ENCODE measurements at places on chromosomes 11 and 22. TPM values are rescaled to one million over a fixed set of nuclear protein-coding genes. Genes with fewer than 3 reads are reported as not detected.

DNA sequence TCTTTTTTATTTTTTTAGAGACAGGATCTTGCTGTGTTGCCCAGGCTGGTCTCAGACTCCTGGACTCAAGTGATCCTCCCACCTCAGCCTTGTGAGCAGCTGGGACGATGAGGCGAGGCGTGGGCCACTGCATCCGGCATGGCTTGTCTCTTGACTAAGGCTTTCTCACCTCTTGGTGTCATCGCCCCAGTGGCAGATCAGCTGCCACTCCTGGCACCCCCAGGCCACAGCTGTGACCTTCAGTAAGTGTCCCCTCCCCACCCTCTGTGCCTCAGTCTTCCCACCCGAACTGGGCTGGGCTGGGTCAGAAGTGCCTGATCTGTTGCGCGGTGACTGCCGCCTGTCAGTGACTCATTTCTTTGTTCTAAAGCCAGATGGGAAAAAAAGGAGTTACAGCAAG is 3.6 kb downstream of the SYNGR1 start:
- DNase-seq = no peak

DNA sequence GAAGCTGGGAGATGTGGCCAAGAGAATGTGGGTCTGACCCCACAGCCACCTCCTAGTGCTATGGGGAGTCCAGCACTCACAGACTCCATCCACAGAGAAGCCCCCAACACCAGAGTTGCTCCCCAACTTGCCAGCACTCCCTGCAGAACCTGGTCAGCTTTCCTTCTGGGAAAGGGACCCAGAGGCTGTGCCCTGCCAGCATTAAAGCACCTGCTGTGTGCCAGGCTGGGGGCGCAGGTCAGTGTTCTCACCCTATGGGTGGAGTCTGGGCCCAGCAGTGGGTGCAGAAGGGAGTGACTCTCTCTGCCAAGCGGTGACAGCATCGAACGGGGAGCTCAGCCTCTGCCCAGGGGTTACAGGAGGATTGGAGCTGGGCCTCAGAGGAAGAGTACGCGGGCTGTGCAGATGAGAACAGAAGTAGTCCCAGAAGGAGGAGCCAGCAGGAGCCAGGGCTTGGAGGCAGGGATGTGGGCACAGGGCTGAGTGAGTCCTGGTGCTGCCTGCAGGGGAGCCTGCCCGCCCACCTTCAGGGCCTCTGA is 114.4 kb downstream of the MPPED1 start:
- no peak for DNase-seq

- peak; percentile 84 for DNase-seq
These were observed 9.1 kb downstream of the SELENOO start for GRCh38 chr22:50209893-50210292.

GRCh38 chr11:12806113-12806512 is 131.9 kb downstream of the TEAD1 start:
- DNase-seq = no peak

DNA sequence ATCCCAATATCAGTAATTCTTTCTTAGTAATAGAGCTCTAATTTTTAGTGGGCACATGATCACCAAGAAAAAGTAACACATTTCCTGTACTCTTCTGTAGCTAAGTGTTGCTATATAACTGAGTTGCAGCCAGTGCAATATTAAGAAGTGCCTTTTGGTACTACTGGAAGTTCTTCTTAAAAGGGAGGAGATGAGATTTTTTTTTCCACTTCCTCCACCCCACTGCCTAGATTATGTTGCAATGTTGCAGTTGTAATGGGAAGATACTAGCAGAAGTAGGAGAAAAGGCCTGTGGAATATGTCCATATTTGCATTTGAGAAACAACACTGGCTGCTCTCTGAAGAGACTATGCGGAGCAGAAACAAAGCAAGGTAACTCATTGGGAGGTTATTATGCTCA is 280.6 kb upstream of the ANO5 start:
- no peak for DNase-seq

GRCh38 chr11:79182794-79183193 is 258.0 kb downstream of the TENM4 start:
- DNase-seq = no peak

- DNase-seq = peak; percentile 86
These were observed 53.2 kb downstream of the GRIK4 start for GRCh38 chr11:120564573-120565311.

DNA sequence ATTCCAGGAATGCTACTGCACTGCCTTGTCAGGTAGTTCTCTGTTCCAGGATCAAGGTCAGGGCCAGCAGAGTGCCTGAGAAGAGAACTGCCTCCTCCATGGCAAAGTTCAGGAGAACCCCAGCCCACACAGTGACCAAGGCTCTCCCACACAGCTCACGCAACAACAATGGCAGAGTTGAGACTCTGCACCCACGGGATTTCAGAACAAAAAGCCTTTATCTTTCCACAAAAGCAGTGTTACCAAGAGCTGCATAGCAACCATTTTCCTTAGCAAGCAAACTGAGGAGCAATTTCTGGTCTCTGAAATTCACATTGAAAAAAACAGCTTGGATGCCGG is 11.1 kb downstream of the PLAAT3 start:
- DNase-seq = peak; percentile 65

DNA sequence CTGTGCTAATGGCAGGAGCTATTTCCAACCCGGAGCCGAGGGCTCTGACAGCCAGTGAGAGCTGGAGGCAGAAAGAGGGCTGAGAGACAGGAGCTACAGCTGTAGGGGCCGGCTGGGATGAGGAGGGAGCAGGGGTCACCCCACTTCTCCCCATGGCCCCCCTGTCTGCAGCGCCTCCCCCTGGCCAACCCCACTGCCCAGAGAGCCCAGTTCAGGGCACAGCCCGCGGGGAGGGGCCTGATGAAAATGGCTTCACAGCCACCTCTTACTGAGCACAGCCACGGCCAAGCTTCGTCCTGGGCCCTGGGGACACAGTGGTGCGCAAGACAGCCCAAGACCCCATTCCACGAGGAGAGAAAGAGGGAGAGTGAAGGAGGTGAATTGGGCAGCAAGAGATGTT is 27.9 kb downstream of the RPL3 start:
- no peak for DNase-seq

- DNase-seq = no peak
These were observed 76.8 kb downstream of the MN1 start for GRCh38 chr22:27724709-27725108.

- DNase-seq = no peak
These were observed 42.0 kb upstream of the CARD18 start for GRCh38 chr11:105181521-105181920.

DNA sequence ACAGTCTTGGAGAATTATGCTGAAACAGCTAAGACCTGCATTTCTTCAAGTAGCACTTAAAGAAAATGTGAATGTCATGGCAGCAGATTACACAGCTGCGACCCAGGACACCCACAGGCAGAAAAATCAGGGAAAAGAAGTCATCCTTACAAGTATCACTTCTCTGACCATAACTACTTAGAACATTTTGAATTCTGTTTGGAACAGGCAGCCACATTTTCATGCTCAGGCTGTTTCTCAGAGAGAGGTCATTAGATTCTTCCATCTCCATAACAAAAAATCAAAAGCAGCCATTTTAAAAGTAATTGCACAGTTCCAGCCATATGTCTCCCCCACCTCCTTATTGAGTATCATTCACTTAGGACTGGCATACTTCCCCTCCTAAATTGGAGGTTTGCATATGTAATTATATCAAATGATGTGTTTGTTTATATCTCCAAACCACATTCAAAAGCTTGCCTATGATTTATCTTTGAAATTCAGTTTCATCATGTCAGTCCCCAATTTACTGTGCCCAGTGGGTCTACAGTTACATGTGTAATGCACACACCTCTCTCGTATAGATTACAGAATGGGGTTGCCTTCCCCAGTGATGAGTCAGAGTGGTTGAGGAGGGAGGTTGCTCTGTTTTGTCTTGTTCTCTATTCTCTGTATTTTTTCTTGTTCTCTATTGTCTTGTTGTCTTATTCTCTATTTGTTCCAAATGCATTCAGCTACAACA is 276.5 kb upstream of the MTNR1B start:
- DNase-seq = no peak

- no peak for DNase-seq
These were observed 108.0 kb downstream of the MICAL3 start for GRCh38 chr22:17916226-17916889.

GRCh38 chr22:22105364-22105763 is 122.8 kb upstream of the TOP3B start:
- DNase-seq = no peak

GRCh38 chr11:86066657-86067008 is 2.3 kb downstream of the PICALM start:
- DNase-seq = no peak

DNA sequence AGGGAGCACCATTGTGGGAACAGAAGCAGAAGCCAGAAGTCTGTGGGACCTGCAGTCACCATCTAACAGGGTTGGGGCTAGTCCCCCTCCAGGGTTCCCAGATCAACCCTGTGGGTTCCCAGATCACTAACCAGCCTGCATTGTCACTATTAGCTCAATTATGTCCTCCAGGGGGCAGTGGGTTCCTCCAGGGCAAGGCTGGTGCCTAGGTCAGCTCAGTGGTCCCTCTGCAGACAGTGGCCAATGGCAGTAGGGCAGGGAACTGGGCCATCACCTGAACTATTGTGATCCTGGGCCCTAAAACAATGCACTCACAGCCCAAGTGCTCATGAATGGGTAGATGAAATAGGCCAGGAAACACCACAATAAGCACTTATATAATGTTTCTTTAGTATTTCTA is 18.8 kb upstream of the PRSS23 start:
- DNase-seq = no peak

DNA sequence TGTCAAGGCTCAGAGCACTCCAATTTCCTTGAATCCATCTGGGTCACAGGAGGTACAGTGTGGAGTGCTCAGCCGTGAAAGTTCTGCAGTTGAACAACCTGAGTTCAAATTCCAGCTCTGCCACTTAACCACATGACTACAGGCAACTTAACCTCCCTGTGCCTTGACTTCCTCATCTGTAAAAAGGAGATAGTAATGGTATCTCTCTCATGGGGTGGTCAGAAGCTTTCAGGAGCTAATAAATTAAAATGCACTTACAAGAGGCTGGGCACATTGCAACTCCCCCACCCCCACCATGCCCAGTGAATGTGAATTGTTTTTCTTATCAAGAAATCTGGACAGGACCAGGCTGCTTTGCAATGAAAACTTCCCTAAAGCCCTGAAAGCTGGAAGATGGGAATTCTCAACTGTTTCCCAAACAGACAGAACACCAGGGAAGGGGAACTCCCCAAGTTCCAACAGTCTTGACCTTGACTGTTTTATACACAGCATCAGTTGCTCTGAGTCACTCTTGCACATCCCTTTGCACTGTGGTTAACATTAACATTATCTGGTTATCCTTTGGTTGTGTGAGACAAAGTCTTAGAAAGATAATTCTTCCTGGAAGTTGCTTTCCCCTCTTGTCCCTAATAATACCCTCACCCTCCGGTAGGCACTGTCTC is 137.0 kb downstream of the SLC1A2 start:
- DNase-seq = no peak

DNA sequence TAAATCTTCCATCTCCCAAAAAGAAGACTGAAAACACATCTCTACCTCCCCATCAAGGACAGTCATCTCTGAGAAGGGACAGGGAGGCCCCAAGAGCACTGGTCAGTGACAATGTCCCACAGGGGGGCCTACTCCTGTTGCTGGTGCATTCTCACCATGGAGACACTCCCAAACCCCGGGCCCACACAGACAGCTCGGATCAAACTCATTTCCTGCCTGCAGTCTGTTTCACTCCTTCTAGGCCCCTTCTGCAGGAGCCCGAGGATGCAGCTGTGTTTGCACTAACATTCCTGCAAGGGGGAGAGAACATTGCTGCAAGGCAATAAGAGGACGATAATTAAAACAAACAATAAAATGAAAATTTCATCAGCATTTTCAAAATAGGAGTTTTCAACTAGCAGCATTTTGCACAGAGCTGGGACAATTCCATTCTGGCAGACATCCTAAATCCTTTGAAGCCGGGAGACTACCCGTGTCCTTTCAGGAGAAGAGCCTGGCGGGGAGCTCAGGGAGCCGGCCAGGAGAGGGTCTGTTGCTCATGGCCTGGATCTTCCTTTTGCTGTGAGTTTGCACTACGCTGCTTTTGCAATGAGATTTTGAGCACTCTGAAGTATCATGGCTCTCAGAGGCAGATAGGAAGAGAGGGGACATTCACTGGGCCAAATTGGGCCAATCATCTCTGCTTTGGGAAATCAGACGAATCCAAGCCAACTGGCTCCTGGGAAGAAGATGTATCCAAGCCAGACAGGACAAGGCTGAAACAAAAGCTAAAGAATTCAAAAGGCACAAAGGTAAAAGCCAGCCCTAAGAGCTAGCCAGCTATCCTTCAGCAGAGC is 33.2 kb downstream of the SPATA19 start:
- DNase-seq = no peak

DNA sequence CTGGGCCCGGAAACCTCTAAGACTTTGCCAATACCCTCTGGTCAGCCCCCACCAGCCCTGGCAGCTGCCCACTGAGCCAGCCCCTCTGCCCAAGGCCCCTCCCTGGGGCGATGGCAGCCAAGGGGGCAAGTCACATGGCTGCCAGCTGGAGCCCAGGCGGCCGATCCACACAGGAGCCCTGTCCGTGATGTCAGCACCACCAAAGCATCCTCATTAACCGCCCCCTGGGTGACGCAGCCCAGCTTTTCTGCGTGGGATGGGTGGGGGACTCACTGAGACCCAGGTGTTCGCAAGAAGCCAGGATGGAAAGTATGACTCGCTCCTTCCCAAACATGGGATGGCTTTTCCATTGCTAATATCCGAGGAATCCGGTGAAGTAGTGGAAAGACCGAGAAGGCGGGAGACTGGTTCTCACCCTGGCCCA is 46.6 kb upstream of the WNT7B start:
- no peak for DNase-seq

- no peak for DNase-seq
These were observed 6.0 kb upstream of the TNNT3 start for GRCh38 chr11:1913271-1914060.

GRCh38 chr11:108966206-108966605 is 301.3 kb downstream of the DDX10 start:
- DNase-seq = no peak

GRCh38 chr11:31761636-31762035 is 49.5 kb downstream of the PAX6 start:
- peak; percentile 87 for DNase-seq

GRCh38 chr11:2472428-2473186 is 27.8 kb downstream of the KCNQ1 start:
- no peak for DNase-seq

GRCh38 chr22:40838486-40838885 is 18.0 kb downstream of the ST13 start:
- DNase-seq = no peak

DNA sequence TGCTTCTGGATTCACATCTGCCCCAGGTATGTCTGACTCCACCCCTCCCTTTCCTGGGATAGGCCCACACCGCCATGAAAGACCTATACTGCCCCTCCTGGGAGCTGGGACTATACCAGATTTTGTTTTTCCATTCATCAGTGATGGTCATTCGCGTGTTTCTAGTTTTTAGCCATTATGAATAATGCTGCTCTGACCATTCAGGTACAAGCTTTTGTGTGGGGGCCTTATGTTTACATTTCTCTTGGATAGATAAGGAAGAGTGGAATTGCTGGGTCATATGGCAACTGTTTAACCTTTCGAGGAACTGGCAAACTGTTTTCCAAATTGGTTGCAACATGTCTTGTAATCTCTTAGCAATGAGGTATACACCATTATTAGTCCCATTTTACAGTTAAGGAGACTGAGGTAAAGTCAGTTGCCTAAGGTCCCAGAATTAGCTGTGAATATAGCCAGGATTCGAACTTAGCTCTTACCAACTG is 1.2 kb upstream of the TBC1D10A start:
- DNase-seq = no peak

Gene POU2AF2
- not detected for polyA plus RNA-seq

Gene FGF4
- polyA plus RNA-seq = not detected

Gene GLB1L2
- 15.2 TPM for polyA plus RNA-seq

Gene CBLIF
- not detected for polyA plus RNA-seq

Gene CHADL
- polyA plus RNA-seq = 36.5 TPM

Gene UBASH3B
- 6.2 TPM for polyA plus RNA-seq

Gene NEFH
- 40.9 TPM for polyA plus RNA-seq

Gene SLC22A8
- polyA plus RNA-seq = 1.7 TPM

Gene MFRP
- not detected for polyA plus RNA-seq

Gene HEPHL1
- not detected for polyA plus RNA-seq

Data from brain (organoid and tissue), 16 donors.